ENCODE measurements at places on chromosomes 4 and X.

DNA sequence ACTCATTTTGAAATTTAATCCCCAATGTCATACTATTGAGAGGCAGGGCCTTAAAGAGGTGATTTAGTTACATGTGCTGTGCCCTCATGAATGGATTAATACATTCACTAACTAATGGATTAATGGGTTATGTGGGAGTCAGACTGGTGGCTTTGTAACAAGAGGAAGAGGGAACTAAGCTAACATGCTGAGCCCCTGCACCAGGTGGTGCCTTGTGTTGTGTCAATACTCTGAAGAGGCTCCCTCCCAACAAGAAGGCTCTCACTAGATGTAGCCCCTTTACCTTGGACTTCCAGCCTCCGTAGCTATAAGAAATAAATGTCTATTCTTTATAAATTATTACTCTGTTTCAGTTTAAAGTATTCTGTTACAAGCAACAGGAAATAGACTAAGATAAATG, 411.9 kb upstream of the EMCN start:
- DNase-seq, result no peak

DNA sequence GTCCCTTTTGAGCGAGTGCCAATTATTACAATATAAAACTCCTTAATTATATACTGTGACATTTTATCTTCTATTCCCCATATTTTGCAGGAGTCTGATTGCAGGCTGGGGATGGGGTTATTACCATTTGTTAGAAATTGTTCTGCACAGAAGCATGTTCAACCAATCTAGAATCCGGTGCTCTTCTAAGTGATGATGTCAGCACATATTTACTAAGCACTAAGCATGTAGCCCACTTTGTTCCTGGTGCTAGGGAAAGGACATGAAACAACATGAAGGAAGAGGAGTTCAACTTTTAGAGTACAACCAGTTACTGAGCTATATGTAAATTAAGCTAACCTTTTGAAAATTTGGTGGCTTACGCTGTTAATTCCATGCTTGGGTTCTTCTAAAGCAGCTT, 52.8 kb upstream of the IL1RAPL2 start:
- no peak for DNase-seq

DNA sequence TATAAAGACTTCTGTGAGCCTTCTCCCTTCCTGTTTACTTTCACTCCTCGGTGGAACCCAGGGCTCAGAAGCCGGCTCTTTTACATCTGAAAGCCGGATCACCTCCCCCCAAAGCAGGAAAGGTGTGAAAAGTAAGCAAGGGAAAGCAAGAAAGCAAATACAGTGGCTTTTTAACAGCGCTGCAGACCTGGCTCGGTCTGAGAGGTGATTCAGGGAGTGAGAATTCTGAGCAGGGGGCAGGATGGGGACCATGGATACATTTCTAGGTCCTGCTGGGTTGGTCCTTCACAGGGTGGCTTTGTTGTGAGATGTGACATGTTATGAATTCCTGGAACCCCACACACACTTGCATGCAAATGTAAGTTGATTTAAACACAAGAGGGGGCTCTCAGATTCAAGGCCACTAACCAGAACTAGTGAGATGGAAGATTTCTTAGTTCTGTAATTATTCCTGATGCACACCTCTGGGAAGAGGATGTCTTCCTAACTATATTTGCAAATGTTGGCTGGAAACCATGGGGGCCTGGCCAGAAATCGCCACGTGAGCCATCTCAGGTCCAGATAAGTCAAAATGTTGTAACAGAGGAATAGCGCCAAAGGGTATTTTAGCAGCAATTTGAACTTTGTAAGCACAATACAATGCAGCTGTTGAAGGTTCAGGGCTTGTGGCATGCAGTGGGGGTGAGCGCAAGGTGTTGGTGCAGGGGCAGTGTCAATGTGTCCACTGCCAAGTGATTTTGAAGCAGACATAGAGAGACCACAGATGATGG, 670.1 kb upstream of the LCORL start:
- DNase-seq, result no peak

- no peak for DNase-seq
These were observed 36.9 kb upstream of the SYTL4 start for GRCh38 chrX:100768679-100769338.

DNA sequence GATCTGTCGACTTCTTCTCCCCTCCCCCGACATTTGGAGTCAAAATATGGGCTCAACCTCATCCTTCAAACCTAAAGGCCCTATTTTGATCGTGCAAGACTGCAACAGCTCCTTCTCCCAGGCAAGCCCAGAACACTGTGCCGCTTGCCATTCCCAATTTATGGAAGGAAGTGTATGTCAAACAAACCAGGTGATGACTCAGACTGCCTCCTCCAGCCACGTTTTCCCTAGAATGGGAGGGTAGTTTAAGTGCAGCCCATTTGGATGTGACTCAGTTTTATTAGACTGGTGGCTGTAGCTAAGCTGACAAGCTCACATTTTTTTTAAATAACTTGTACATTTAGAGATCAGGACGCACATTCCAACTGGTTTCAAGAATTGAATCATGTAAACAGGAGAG, 570.4 kb upstream of the DIPK2B start:
- DNase-seq, result no peak

DNA sequence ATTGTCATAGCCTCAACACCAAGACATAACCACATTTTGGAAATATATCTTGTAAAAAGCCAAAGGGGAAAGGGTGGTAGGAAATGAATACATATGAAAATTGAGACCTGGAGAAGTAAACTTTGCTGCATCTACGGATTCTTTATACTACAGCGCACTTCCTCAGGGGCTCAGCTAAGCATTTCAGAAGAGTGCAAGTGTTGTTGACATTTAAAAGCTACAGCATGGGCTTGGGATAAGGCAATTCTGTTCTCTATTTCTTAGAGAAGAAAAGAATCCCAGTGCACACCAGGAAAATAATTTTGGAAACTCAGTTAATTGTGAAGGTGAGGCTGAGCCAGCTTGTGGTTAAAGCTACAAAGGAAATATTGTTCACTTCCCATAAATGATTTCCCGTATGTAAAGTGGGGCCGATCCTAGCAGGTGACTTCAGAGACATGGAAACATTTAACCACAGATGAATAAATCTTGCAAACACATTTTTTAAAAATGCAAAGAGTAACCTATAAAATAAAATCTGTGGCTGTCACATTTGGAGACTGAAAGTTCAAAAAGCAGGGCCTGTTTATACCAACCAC, 12.6 kb upstream of the GBA3 start:
- DNase-seq, result no peak

DNA sequence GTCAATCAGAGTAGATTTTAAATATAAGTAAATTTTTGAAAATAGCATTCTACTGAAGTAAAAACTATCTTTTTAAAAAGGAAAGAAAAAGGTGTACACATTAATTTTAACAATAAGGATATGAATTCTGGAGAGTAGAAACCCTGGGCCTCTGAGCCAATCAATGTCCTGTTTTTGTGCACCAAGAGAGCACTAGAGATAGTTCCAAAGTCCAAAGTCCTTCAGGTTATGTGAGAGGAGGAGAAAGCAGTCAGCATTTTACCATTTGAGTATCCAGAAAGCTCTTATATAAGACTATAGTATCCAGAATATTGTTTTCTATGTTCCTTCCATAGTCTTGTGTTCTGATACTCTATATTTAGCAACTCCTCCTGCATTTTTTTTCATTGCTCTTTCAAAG, 3.3 kb upstream of the TCEAL8 start:
- DNase-seq, result no peak

DNA sequence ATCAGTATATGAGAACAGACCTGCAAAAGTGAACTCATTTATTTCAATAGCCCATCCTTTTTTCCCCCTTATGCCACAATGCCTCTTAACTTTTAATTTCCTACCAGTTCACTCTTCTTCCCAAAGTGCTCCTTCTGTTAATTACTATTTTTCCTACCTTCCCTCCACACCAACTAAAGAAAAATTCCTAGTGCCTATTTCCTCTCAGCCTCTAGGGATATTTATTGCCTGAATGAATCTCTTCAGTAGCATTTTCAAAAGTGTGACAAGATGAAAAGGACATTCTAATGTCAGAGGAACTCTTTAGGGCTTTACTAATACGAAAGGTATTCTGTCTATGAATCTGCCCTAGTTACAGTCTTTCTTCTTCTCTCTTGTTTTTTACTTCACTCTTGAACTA, 181.1 kb upstream of the SPRY1 start:
- no peak for DNase-seq

- no peak for DNase-seq
These were observed 10.8 kb upstream of the KLKB1 start for GRCh38 chr4:186216465-186217024.

DNA sequence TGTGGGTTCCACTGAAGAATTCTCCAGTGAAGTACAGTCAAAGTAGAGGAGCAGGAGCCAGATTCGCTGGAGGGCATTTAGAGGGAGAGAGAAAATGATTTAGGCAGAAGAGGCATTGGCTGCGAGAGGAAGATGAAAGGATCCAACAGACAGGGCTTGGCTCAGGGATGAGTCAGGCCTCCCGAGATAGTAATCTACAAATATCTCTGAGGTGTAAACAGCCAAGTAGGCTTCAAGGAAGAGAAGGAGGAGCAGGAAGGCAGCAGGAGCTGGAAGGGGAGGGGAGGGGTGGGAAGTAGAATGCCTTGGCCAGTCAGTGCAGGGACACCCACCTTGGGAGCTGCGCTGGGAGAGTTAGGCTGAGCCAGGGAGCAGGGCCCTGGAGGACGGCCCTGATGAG, 55.5 kb downstream of the PJA1 start:
- no peak for DNase-seq

DNA sequence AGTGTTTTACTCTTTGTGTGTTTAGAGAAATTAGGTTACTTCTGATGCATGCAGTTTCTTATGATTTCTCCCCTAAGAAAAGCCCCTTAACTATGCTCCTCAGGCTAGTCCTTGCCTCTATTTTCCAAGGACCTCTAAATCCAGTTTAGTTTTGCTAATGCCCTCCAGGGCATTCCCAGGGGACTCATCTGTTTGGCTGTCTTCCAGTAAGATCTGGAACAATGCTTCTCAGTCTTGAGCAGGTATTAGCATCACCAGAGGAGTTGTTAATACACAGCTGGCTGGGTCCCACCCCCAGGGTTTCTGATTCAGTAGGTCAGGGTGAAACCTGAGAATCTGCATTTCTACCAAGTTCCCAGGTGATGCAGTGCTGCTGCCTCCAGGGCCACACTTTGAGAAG, 56.9 kb downstream of the OTC start:
- no peak for DNase-seq

DNA sequence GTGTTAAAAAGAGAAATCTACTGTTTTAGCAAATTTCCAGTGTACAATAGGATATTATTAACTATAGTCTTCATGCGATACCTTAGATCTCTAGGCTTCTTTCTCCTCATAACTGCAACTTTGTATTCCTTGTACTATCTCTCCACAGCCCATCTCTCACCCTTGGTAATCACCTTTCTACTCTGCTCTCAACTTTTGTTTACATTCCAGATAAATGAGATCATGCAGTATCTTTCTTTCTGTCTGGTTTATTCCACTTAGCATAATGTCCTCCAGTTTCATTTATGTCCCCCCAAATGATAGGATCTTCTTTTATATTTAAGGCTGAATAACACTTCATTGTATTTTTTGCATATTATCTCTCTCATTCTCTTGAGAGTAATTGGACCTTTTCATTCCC, 165.5 kb downstream of the HS3ST1 start:
- DNase-seq, result no peak

DNA sequence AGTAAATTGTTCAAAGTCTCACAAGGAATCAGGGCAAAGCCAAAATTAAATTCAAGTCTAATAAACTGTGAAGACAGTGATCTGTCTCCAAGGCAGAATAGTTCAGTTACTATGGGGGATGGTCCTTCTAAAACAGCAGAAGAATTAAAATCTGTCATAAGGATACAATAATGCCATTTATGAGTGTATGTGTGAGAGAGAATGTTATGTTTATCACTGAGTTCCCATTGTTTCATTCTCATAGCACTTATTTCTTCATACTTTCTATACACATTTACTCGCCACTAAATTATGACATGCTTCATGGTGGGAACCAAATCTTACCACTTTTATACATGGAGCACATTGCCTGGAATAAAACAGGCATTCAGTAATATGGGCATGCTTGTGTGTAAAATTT, 102.5 kb downstream of the AMMECR1 start:
- DNase-seq, result no peak

GRCh38 chr4:79915246-79915645, 157.8 kb downstream of the ANTXR2 start:
- no peak for DNase-seq

DNA sequence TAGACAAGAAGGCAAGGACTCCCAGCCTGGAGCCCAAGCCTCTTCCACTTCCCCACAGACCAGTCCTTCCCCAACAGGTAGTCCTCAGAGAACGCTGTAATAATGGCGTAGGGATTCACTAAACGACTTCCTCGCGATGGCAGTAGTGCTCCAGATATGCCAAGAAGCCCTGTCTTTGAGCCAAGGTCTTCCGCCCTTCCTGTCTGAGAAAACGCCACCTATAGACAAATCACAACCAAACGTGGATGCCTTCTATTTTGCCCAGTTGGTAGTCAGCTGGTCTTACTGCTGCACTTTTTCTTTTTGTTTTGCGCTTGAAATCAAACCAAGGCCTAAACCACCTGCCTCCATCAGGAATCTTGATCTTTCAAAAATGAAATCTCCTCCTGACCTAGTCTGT, 203.3 kb downstream of the OR13H1 start:
- DNase-seq, result no peak

- DNase-seq, result no peak
These were observed 58.5 kb upstream of the PRDM8 start for GRCh38 chr4:80138551-80139538.

All from NCI-H1436 treated with DMSO at 0.1 percent for 48 hours (cell line).